ENCODE measurements at places on chromosomes 6 and 20.

GRCh38 chr6:17334265-17334664, 53.1 kb downstream of the RBM24 start:
- DNase-seq: no peak

DNA sequence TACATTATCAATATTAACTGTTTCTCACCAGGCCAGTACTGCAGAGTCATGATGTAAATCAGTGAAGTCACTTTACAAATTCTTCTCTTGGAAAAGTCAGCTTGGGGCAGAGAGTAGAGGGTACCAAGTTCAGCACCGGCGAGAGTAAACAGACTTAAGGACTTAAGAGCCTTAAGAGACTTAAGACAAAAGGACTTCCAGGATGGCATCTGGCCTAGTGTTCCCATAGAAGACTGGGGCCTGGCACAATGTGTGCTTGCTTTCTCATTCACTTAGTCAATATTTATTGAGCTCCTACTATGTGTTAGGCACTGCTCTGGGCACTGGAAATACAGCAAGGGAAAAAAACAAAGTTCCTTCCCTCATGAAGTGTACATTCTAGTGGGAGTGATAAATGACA, 1.4 kb upstream of the SNPH start:
- no peak for DNase-seq

DNA sequence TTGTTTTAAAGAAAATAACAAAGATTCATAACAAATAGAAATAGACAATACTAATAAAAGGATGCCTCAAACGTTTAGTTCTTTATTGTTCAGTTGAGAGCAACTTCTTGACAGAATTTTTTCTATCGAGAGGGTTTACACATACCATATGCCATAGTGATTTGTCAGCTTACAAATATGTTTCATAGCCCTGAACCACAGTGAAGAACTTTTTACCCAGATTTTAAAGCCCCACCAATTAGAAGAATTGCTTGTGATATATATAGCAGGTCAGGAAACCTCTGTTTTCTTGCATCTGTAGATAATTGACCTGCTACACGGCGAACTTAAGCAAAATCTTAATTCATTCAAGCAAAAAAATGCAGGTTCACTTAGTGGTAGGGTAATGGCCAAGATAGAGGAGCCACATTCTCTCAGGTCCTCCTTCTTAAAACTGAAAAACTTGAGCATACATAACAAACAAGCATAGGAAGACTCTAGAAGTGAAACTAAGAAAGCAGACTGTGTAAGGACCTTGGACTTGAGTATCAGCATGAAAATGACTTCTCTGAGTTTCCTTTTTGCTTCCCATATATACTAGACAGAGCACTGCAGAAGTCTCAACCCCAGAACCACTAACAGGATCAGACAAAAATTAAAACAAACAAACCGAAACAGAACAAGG, 39.5 kb downstream of the CRISP1 start:
- no peak for DNase-seq

- DNase-seq: no peak
Observed at GRCh38 chr20:37932919-37933318, 30.0 kb downstream of the VSTM2L start.

- DNase-seq: no peak
Observed at GRCh38 chr6:53765270-53765669, 29.5 kb upstream of the LRRC1 start.

- no peak for DNase-seq
Observed at GRCh38 chr20:3711484-3711941, 887 bp downstream of the SIGLEC1 start.

- DNase-seq: peak; percentile 34
Observed at GRCh38 chr20:50844430-50845100, 49.7 kb downstream of the BCAS4 start.

GRCh38 chr6:168072730-168073129, 6.3 kb downstream of the FRMD1 start:
- DNase-seq: no peak

GRCh38 chr6:54473328-54473727, 165.1 kb downstream of the TINAG start:
- DNase-seq: no peak

- DNase-seq: no peak
Observed at GRCh38 chr6:15441981-15442380, 196.1 kb downstream of the JARID2 start.

- no peak for DNase-seq
Observed at GRCh38 chr6:6970851-6971250, 136.9 kb upstream of the RREB1 start.

DNA sequence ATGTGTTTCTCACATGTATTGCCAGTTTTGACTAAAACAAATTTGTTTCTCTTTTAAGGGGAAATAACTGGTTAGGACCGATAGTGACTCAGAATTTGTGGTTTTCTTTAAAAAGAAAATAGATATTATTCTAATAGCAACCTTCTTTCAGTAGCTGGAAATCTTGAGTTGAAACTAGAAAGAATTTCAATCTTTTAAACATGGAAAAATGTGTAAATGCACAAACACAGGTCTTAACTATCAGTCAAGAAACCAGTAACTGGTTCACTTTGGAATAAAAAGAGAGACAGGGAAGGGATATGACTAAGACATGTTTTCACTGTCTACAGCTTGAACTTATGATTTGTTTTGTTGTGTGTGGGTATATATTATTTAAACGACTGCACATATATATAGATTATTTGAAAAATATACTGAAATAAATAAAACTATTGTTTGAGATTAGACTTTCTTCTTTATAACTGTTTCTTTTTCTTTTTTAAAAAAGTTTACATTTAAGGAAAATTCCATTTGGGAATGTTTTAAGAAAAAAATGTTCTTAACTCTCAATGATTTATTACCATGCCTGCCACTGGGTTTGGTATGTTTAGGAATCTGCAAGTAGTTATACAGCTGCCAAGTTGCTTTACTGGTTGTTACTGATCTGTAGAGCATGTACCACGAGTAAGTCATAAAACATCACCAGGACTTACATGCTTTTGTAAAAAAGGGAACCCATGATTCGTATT, 753.3 kb upstream of the MARCKS start:
- DNase-seq: no peak
